ENCODE measurements at places on chromosomes 12 and 14.

DNA sequence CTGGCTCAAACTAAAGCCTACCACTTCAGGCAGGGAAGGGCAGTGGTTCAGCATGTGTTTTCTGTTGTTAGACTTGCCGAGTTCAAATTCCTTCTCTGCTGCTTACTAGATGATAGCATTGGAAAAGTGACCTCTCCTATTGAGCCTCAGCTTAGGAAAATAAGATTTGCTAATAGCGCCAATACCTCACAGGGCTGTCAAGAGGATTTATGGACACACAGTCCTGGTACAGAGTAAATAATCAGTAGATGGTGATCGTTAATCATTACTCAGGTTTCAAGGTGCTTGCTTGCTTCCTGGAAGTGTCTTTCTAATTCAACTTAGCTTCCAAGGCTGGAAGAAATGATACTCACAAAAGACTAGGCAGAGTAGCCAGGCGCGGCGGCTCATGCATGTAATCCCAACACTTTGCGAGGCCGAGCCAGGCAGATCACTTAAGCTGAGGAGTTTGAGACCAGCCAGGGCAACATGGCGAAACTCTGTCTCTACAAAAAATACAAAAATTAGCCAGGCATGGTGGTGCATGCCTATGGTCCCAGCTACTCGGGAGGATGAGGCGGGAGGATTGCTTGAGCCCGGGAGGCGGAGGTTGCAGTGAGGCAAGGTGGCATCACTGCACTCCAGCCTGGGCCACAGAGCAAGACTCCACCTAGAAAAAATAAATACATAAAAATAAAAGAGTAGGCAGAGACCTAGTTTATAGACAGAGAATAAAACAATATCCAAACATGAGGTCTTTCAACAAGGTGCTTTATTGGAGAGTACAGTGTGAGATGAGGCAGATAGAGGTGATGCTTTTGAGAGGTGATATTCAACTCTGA lies 6.0 kb downstream of the PLA2G1B start:
- DNase-seq = peak; percentile 57

DNA sequence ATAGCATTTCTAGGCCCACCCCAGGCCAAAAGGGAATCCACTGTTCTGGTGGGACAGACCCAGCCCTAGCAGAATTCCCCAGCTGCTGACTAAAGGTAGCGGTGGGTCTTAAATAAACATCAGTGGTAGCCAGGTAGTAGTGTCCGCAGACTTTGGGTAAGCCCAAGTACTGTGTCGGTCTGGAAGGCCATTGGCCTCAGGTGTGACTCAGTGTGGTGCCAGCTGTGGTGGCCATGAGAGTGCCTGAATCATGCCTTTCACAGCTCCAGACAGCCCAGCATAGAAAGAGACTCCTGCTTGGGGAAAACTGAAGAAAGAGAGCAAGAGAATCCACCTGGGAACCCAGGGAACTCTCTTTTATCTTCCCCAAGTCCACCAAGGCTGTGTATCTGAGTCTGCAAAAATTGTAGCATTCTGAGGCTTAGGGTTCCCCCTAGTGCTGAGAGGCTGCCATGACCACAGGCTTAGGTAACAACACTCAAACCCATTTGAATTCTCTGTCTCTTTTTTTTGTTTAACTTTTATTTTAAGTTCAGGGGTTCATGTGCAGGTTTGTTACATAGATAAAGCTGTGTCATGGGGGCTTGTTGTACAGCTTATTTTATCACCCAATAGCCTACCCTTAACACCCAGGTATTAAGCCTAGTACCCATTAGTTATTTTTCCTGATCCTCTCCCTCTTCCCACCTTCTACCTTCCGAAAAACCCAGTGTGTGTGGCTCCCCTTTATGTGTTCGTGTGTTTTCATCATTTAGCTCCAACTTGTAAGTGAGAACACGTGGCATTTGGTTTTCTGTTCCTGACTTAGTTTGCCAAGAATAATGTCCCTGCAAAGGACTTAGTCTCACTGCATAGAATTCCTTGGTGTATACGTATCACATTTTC lies 16.7 kb upstream of the CD163L1 start:
- DNase-seq = peak; percentile 40

- no peak for DNase-seq
Observed at GRCh38 chr12:75487308-75487707, 6.8 kb downstream of the GLIPR1 start.

DNA sequence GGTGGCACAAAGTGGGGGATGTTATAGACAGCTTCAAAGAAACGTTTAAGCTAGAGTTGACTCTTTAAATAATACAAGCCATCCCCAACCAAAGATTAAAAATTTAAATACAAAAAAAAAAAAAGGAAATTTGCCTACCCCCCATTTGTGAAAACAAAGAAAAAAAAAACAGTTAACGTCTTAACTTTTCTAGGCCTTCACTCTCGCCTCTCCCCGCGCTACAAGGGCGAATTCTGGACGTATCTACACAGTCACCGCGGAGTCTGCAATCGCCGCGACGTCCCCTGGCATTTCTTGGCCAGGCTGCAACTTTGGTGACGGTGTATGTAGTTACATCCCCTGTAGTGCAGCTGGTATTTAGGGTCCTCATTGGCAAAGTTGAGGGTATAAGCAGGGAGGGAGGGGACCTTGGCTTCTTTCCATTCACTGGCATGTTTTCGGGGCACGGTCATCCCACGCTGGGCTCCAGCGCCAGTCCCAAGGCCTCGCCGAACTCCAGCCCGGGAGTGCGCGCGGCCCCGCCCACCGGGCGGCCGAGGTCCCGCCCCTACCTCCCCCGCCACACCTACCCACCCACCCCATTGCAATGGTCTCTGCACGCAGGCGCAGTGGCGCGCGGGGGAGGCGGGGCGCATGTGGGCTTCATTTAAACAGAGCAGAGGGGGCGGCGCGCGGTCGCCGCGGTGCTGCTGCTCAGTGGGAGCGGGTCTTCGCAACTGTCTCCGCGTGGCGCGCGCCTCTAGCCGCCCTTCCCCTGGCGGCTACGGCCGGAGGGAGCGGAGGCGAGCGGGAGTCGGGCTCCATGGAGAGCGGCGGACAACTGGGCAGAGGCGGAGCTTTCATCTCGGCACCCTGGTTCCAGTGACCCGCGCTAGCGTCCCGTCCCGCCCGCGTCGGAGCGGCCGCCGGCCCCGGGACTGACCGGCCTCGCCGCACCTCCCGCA lies at the start of gene NUDT4:
NUDT4 (plus strand) TSS at position 674 of the 944 bp plus-strand sequence. CDS start 398 bp downstream, outside the sequence.
- DNase-seq = peak; percentile 87

- peak; percentile 70 for DNase-seq
Observed at GRCh38 chr14:74302152-74302628, 544 bp downstream of the ABCD4 start.

DNA sequence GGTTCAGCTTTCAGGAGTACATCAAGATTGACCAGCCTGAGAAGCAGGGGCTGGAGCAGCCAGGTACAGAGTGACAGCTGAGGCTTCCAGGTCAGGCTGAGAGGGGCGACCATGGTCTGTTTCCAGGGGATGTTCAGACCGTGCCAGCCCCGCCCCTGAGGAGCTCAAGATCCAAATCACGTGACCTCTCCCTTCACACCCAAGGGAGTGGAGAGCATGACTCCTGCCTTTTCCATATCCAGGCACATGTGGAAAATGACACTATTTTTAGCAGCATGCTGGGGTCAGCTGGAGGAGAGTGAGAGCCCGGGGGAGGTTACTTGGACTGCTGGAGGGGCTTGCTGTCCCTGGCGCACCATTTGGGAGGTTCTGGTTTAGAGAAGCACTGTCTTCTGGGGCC lies 92.7 kb downstream of the B4GALNT3 start:
- no peak for DNase-seq

- DNase-seq = peak; percentile 34
Observed at GRCh38 chr12:20601668-20602280, 93.4 kb upstream of the SLCO1C1 start.

DNA sequence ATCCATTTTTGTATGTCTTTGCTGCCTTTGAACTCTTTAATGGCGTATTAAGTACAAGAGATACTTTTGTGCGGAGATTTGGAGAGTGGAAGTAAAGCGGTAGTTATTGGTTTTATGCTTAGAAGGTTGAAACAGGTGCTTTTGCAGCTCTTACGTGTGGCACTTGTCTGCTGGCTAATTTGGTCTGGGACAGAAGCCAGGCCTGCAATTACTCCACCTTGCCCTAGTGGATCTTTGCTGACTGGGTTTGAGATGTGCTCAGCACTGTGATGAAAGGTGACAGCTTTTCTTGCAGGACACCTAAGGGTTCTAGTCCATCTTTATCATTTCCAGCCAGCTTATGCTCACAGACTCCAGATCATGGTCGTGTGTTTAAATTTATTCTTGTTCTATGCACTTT lies 252.5 kb downstream of the RPL10L start:
- DNase-seq = no peak

- DNase-seq = no peak
Observed at GRCh38 chr12:48119834-48120195, 651 bp downstream of the PFKM start.

DNA sequence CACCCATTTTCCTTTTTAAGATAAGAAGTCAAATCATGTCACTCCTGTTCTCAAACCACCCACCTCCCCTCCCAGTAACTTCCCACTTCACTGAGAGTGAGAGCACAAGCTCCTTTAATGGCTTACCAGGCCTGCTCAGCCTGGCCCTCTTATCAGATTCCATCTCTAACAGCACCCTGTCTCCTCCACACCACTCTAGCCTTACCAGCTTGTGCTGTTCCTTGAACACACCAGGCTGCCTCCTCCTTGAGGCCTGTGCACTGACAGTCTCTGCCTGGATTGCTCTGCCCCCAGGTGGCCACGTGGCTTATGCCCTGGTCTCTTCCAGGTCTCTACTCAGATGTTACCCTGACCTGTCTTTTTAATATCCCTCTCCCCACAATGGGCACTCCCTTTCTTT lies 40.1 kb upstream of the EVL start:
- DNase-seq = peak; percentile 26

GRCh38 chr12:14975457-14975856 lies 2.6 kb downstream of the PDE6H start:
- no peak for DNase-seq

DNA sequence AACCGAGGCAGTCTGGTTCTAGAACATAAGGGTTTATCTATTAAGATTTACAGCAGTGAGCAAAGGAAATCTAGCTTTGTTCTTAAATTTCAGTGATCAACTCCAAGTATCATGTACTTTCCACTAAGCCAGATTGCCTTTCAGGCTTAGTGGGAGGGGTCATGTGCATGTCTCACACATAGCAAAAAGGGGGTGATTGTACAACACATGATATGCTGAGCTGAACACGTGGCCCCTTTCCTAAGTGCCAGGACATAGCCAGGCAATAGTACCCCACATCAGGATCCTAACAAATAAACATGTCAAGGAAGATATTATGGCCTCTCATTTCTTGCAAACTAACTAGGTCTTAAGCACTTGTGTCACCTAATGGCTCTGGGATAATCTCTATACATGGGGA lies 347.2 kb downstream of the C12orf75 start:
- DNase-seq = no peak

DNA sequence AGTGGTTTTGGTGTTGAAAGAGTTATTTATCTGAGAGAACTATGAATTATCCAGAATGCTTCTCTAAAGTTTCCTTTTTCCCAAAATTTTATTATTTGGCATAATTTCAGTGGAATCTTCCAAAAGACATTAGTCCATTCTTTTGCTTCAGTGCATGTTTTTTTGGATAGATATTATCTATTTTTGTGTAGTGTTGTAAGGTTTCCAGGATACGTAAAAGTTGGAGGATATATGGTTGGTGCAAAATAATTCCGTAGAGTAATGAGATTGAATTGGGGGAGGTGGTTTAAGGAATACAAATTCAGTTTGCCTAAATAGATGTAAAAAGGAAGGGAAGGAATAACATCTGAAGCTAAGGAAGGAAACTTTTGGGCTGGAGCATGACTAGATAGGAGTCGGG lies 186.6 kb downstream of the RGS6 start:
- DNase-seq = no peak

- no peak for DNase-seq
Observed at GRCh38 chr14:68164711-68165113, 345.1 kb downstream of the RAD51B start.

GRCh38 chr14:22610931-22611330 lies 12.8 kb downstream of the ABHD4 start:
- DNase-seq = no peak
